CD4-positive, alpha-beta T cell (primary cell): ENCODE measurements at places on chromosomes 16 and 17.

DNA sequence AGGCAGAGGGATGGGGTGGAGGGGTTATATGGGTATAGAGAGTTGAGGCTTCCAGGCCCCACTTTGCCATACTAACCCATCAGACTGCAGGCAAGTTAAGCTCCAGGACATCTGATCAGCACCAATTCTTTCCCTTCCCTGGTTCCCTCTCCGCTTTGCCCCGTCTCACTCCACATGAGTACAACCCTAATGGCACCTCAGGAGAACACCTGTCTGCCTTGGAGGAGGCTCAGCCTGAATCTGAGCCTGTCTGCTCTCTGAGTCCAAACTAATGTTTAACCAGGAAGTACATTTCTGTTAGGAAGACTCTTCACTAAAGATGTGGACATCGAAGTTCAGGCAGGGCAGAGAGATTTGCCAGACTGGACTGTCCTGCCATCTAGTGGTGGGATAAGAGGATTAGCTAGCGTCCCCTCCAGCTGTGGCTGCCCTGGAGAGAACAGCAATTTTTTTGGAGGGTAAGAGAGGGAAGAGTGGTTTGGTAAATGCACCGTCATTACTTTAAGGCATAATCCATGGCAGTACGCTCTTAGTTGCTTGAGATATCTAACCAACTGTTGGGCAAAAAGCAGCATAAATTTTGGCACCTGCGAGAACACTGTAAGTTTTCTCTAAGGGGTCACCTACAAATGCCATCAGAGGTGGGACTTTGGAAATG, 29.2 kb upstream of the LRRC75A start:
- DNase-seq: peak; percentile 46

DNA sequence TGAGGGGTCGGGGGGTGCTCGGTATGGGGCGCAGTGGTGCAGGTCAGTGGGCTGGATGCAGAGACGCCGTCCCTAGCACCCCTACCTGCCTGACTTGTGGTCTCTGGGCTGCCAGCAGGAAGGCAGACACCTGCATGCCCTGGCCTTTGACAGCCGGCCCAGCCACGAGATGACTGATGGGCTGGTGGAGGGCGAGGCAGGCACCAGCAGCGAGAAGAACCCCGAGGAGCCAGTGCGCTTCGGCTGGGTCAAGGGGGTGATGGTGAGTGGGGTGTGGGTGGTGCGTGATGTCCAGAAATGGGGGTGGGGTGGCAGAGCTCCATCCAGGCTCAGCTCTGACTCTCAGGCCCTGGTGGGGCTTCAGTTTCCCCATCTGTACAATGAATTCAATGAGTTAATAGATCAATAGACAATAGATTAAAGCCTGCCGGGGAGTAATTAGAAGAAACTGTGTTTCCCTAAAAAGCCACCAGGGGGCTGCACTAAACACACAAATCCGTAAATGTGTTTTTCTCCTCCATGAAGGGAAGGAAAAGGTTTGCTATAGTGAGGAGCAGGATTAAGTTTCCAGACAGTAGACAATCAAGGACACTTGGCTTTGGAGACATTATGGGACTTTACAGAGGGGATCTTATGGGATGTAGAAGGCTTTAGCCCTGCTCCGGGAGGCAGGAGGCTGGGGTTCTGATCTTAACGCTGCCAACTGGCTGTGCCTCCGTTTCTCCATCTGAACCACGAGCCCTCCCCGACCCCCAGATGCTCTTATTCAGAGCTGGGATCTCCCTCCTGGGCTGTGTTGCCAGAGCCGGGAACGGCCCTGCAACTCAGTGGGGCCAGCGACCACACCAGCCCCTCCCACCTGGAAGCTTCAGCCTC, 2.2 kb downstream of the SLC12A3 start:
- peak; percentile 76 for DNase-seq

DNA sequence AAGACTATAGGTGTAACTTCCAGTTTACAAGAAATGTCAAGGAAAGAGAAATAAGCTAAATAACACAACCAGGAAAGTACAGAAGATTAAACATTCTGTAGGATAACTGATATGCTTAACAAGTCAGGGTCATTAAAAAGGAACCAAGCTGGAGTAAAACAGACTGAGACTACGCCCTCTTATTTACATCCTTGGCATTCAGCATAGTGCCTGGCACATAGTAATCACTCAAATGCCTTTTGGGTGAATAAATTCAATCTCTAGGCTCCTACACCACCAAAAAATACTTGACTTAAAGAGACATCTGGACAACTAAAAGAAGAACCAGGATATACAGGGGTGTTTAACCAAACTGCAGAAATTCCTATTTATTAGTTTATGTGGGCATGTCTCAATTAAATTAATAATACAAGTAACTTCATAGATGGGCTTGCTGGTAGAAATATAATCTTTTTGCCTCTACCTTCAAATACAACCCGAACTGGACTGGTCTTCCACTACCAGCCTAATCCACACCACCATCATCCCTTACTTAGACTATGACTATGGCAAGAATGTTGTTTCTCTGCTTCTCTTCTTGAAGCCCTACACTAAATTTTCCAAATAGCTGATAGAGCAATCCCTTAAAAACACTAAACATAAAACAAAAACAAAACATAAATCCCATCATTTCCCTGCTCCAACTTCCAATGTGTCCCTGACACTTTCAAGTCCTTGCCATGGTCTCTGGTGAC, 47.7 kb upstream of the ULK2 start:
- DNase-seq: no peak

- DNase-seq: no peak
These were observed 1.5 kb downstream of the TPSG1 start for GRCh38 chr16:1223355-1224214.

GRCh38 chr16:11729787-11730186, 12.9 kb downstream of the TXNDC11 start:
- DNase-seq: no peak

- no peak for DNase-seq
These were observed 50.8 kb downstream of the TBC1D16 start for GRCh38 chr17:79984877-79985276.

DNA sequence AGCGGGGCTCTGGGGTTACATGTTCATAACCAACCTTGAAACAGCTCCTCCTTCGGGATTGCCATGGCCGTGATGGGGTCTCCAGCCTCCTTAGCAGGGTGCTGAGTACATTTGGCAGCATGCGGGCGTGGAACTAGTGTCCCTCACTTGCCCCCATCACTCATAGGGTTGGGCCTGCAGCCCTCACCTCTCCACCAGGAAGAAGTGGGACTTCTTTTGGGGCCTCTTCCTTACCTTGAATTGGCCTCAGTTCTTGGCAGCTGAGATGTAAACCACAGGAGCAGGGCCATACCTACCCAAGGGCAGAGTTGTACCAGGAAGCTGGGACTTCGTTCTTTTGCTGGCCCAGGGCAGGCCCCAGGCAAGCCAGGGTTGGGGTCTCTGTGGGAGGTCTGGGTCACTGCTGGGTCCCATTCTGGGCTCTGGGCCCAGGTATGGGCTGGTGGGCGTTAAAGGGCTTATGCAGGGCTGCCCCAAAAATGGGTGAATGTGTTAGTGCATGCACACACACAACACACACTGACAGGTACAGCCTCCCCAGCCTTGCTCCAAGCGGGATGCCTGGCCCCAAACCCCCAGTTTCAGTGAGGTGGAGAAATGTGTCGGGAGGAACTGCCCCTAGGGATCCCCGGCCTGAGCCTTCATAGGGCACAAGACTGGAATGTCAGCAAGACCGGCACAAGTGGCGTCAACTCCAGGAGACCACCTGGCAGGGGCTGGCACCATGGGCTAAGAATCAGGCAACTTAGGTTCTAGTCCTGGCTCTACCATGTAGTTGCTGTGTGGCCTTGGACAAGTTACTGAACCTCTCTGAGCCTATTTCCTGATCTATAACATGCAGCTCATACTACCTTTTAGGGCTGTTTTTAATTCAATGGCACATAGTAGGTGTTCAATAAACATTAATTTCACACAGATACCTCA, 3.9 kb upstream of the KRT15 start:
- no peak for DNase-seq

DNA sequence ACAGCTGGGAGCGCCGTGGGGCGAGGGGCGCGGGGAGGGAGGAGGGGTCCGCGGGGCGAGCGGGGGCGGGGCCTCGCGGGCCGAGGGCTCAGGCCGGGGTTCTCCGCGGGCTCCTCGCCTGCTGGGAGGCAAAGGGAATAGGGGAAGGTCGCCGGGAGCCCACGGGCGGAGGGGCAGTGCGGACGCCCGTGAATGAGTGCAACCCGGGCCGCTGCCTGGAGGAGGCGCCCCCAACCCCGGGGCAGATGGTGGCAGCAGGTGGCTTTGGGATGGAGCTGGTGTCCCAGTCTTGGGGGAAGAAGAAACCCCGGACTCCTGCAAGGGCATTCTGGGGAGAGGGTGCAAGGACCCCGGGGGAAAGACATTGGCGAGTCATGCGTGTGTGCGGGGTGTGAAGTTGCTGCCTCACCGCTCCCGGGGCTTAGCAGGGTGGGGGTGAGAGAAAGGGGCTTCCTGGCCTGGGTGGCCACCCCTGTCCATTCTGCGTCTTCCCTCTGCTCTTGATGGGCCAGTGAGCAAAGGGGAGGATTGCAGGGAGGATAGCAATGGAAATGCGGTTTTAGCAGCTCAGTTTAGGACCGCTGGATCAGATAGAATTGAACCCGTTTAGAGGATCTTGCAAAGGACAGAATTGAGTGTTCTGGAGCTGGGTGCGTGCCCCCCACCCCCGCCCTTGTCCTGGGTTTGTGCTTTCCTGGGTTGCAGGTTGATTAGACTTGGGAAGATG, 526 bp downstream of the KIAA0513 start:
- DNase-seq: peak; percentile 49

GRCh38 chr17:74917430-74917829, 5.6 kb downstream of the USH1G start:
- no peak for DNase-seq

DNA sequence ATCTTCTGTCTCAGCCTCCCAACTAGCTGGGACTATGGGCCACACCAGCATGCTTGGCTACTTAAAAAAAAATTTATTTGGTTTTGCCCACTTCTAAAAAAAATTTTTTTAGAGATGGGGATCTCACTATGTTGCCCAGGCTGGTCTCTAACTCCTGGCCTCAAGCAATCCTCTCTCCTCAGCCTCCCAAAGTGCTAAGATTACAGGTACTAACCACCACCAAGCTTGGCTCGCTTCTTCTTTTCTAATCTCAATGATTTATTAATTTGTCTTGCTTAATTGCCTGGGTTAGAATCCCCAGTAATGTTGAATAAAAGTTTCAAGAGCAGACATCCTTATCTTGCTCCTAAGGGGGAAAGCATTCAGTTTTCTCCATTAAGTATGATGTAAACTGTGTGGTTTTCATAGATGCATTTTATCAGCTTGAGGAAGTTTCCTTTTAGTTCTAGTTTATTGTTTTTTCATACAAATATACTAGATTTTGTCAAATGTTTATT, 65.8 kb upstream of the NACA2 start:
- no peak for DNase-seq

DNA sequence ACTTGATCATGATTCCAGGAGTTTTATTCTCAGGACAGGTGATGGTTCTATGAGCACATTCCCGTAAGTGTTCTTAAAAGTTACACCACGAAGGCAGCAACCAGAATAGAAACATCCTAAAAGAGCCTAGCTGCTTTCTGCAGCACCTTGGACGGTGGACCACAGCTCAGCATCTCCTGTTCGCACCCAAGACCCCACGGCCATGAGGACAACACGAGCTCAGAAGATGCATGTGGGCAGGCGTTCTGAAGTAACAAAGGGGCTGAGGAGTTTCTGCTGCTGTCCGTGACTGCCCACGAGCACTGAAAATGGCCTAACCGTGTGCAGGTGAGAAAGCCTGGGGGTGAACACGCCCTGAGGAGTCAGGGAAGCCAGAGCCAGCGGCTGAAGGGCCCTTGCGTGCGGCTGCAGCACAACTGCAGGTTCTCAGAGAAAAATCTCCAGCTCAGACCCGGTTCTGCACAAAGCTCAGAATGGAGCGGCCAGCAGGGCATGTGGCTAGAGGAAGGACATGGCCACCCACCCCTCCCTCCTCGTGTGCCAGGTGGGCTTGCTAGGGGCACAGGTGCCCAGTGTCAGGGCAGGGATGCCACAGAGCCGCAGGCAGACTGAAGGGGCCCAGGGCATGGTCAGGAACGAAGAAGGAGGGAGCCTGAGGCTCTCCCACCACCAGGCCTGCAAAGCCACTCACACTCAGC, 10.8 kb upstream of the C16orf95 start:
- no peak for DNase-seq

GRCh38 chr16:80387318-80387921, 153.4 kb upstream of the DYNLRB2 start:
- DNase-seq: no peak

- DNase-seq: no peak
These were observed 31.5 kb upstream of the ASGR2 start for GRCh38 chr17:7146115-7146514.

DNA sequence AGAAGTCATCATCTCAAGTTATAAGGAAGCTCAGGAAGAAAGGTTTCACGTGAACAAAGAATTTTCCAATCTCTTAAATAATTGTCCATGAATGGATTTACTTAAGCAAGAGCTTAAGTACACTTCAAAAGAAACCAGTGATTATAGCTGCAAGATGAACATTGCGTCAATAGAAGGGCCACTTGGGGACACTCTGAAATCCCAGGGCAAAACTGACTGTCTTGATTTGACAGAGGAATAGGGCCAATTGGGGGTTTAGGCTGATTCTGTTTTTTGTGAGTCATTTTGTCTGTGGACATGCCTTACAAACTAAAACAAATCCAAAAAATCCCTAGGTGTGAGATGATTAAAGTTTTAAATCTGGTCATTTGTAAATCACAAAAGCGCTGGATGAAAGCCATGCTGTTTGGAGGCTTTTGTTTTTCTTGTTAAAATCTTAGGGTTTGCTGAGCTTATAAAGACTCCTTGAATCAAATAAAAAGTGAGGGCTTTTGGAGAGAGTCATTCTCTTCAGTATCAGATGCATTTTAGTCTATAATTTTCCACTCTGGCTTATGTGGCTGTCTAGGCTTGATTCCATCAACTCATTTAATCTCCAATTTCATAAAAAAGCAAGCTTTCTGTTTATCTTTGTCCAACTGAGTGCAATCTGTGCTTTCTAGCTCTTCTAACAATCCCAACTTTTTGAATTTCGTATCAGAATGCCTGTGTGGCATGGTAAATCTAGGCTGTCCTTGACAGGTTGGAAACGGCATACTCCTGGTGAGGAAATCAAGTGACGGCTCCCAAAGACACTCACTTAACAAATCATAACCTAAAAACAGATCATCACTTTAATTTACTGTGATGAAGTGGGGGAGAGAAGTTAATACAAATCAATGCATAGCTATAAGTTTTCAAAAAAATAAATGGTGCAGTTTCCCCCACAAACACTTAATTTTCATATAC, 98.2 kb upstream of the SOX9 start:
- DNase-seq: no peak

GRCh38 chr16:59973966-59974365, 1239.8 kb upstream of the GOT2 start:
- DNase-seq: no peak

DNA sequence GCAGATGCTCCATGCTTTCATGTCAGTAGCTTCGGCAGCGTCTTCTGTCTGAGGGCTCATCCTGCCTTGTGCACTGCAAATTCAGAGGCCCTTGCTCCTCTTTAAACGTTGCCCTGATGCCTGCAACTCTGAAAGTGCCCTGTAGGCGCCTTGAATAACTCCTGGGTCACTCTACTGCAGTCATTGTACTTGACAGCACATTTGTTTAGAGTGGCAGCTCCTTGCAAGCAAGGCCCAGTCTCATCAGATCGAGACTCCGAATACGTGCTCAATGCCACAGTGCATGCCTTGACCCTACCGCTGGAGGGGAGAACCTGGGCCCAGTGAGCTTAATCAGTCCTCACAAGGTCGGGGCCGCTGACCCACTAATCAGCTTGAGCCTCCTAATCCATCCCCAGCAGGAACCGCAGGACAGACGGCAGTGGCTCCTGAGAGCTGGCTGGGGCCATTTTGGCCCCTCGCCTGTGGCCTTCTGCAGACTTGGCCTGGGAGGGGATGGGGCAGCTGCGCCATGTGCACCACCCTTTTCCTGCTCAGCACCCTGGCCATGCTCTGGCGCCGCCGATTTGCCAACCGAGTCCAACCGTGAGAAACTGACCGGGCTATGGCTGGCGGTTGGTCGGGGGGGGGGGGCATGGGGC, at the start of gene PRCD:
Gene PRCD (plus strand): TSS at position 414 of the 641 bp plus-strand sequence. CDS start 98 bp downstream, at position 512.
- DNase-seq: no peak
